ENCODE measurements at places on chromosomes 16 and 17.

- DNase-seq, result peak; percentile 70
These were observed 13.9 kb upstream of the LPCAT2 start for GRCh38 chr16:55494994-55495421.

DNA sequence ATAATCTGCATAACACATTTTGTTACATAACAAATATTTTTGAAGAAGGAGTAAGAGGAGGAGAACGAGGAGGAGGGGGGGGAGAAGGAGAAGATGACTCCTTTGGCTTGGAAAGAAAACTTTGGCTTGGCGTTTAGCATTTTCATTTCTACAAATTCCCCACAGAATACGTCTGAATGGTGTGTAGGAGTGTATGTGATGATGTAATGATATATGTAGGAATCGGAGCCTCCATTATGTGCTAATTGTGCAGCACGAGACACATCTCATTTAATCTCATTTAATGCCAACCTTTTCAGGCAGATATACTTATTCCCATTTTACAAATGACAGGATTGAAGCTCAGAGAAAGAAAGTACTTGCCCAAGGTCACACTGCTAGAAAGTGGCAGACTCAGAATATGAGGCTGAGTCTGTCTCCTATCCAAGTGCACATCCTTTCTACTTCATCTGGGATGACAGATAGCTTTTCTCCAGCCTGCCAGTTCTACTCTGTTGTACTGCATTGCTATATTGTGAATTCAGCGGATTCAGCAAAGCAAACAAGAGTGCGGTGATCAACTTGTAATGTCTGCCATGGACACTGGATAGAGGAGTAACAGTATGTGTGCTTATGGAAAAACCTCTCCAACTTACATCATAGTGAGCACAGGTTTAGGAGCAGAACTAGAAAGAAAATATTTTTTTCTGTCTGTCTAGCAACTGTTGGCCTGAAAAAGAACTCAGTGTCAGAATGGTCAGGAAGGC lies 10.4 kb upstream of the SLC47A2 start:
- no peak for DNase-seq

DNA sequence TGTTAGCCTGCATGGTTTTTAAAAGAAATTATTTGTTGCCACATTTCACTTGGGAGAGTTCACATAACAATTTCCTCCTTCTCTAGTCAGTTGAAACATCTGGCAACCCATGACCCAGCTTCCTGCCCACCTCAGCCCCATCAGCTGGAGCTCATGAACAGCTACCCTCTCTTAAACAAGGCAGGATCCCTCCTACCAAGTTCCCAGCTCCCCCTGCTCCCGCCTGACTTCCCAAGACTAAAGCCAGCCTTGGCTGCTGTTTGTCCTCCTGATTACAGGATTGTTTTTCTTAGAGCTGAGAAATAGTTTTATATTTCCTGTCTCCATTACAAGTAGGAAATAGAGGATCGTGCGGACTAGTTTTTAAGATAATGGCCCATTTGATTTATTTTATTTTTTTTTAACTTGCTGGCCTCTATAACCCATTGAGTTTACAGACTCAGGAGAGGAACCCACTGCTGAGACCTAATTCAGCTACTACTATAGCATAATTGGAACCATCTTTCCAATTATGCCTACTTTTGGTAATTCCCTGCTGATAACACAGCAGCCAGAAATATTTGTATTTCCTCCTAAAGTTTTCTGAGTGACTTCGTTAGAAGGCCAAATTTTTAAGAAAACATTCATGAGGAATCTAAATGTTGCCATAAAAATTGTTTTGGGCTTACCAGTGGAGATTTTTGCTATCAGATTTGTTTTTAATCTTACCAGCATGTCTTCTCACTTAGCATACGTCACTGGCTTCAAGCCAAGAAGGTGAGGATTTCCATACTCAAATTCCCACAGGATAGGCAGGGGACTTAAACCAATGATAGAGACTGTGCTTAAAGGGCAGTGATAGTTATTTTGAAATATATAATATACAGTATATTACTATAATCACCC lies 90.0 kb downstream of the ELAC2 start:
- no peak for DNase-seq

GRCh38 chr17:68603656-68604055 lies 2.5 kb upstream of the FAM20A start:
- no peak for DNase-seq

DNA sequence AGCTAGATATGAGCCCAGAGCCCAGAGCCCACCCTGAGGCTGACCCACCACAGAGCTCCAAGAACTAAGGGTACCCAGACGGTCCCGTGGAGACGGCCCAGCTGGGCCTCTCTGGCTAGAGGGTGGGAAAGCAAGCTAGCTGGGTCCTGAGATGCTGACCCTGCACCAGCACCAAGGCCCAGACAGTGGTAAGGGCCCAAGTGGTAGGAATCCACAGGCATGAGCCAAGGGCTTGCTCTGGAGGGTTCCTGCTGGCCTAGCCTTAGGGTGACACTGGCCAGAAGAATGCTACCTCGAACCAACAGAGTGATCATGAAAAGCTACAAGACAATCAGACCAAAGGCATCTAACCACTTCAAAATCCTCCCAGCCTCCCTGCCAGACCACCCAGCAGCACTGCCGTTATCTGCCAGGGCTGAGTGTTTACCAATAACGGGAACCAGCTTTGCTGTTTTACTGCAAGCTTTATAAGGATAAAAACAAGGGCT lies 13.2 kb downstream of the HIC1 start:
- DNase-seq, result peak; percentile 92

DNA sequence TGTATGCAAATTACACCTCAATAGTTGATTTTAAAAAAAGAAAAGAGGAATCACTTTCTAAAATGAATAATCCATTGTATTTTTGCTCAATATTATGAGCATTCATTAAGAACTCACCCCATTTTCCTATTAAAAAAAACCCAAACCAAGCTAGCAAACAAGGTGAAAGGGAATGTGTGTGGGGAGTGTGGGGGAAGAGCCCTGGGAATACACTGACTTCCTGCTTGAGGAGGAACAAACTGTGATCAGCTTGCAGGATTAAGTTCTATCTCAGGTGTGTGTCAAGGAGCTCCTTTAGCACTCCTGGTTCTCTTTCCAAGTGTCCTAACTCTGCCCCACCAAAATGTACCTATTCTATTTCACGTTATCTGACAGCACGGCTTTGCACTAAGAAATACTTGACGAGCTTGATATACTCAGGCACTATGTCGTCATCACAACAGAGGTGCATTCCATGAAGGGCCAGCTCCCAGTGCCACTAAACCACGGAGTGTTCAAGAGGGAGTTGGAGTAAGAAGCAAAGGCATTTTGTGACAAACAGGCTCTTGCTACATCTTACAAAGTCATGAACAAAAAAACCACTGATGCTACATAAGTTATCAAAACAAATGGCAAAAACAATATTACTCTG lies 73.2 kb downstream of the MYH10 start:
- peak; percentile 67 for DNase-seq

- DNase-seq, result no peak
These were observed 5.1 kb upstream of the DHX33 start for GRCh38 chr17:5473906-5474305.

DNA sequence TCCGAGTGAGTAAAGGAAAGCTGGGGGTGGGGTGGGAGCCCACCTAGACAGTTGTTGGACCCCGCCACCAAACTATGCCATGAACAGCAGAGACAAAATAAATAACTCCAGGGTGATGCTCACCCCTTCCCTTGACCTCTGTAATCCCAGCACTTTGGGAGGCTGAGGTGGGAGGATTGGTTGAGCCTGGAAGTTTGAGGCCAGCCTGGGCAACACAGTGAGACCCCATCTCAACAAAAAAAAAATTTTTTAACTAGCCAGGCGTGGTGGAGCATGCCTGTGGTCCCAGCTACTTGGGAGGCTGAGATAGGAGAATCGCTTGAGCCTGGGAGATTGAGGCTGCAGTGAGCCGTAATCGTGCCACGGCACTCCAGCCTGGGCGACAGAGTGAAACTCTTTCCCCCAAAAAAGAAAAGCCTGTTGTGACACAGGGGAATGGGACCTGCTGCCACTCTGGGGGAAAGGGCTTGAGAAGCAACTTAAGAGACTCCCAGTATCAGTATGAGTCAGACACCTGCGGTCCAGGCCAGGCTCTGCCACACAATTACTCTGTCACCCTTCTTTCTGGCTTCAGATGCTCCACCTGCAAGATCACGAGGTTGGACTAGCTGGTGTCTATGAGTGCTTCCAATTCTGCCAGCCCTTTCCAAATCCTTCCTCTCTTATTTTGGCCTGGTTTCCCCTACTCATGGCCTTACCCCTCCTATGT lies 5.0 kb downstream of the SGCA start:
- DNase-seq, result no peak

DNA sequence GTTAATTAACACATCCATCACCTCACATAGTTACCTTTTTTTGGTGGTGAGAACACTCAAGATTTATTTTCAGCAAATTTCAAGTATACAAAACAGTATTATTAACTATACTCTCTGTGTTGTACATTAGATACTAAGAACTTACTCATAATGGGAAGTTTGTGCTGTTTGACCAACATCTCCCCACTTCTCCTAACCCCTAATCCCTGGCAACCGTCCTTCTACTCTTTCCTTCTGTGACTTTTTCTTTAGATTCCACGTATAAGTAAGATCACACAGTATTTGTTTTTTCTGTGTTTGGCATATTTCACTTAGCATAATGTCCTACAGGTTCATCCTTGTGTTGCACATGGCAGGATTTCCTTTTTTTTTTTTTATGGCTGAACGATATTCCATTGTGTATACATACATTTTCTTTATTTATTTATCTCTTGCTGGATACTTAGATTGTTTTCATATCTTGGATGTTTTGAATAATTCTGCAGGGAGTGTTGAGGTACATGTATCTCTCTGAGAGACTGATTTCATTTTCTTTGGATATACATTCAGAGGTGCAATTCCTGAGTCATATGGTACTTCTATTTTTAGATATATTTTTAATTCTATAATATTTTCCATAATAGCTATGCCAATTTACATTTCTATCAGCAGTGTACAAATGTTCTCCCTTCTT lies 19.0 kb downstream of the PPM1D start:
- DNase-seq, result no peak

DNA sequence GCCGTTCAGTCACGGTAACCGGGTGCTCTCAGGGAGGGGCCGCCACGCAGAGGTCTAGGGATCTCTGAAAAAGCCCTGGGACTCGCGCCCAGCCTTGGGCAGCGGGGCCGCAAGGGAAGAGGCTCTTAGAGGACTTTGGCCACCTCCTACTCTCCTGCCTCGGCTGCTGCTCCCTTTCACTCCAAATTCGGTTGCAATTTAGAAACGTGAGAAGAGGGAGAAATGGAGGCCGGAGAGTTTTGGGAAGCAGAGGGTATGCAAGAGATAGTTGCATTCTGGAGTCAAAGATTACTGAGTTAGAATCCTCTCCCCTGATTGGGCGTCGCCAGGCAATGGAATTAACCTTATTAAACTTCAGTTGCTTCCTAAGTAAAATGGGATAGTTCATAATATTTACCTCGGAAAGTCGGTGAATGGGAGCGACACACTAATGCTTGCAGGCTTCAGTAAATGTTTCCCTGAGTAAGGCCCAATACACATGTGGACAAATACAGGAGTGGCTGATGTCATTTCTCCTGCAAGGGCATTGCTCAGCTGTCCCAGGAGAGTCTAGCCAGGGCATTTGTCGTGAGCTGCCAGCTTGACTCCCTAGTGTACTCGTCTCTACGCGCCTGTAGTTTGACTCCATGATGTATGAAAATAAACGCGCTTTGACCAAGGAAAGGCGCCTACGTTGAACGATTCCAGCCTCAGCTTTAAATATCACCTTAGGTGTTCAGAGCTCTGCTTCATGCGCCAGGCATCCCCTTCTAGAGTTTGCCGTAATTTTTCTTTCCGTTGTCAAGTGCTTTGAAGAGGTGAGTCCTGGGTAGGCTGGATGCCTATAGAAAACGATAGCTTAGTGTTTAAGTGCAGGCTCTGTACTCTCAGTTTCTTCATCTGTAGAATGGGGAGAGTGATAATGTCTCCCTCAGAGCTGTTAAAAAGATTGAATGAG lies 667 bp downstream of the OGFOD1 start:
- DNase-seq, result peak; percentile 69

GRCh38 chr17:1977583-1978395 lies 47.3 kb downstream of the RTN4RL1 start:
- no peak for DNase-seq

- DNase-seq, result peak; percentile 94
These were observed 661 bp upstream of the ALOXE3 start for GRCh38 chr17:8118769-8119580.

DNA sequence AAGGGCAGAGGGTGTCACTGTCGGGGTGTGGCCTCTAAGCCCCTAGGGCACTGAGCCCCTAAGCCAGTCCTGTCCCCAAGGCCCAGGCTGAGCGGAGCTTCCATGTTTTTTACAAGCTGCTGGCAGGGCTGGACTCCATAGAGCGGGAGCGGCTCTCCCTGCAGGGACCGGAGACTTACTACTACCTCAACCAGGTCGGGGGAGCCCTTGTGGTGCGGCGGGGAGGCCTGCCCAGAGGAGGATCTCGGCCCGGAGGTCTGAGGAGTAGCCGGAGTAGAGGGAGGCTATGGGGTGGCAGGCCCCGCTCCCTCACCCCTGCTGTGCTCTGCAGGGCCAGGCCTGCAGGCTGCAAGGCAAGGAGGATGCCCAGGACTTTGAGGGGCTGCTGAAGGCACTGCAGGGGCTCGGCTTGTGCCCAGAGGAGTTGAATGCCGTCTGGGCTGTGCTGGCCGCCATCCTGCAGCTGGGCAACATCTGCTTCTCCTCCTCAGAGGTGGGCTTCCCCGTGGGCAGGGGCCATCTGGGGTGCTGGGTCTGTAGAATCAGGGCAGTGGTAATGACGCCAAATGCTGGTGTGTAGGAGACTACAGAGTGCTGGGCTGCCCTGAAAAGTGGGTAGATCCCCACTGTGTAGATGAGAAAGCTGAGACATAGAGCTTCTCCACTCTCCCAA lies 4.9 kb downstream of the MYO15B start:
- peak; percentile 53 for DNase-seq

- peak; percentile 65 for DNase-seq
These were observed 5.1 kb downstream of the KRT17 start for GRCh38 chr17:41619036-41619926.

- DNase-seq, result peak; percentile 54
These were observed 36.3 kb downstream of the OR1D5 start for GRCh38 chr17:3026856-3027751.

DNA sequence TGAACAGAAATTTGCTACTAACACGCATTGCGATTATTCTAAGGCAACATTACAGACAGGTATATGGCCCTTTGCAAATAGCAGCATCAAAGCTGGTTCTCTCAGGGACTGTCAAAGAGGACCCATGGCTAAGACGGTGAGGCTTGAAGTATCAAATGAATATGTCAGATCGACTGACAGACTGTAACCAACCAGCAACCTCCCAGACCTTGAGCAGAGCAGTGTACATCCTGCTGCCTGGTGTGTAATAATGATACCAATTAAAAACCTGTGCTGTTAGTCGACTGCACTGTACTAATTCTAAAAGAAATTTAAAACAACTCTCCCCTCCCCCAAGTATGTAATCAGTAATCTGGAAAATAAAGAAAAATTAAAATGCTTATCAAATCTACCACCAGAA lies 35.9 kb upstream of the GHDC start:
- no peak for DNase-seq

Data from islet precursor cell (in vitro differentiated cells).